ENCODE measurements at places on chromosomes 13 and 19.

DNA sequence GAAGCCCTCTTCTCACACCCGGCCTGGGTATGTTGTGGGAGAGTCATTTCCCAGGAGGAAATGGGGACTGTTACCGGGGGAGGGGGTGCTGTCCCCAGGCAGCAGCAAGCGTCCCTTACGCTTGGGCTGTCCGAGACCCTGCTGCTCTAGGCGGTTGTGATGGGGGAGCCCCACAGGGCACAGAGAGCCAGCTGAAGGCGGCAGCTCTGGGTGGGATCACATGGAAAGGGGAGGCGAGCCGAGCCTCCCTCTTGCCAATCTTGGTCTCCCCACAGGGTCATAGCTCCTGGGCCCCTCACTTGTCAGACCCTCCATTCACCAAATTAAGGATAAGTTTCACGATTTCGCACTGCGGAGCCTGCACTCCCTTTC, 22.0 kb downstream of the EPN1 start:
- no peak for DNase-seq

DNA sequence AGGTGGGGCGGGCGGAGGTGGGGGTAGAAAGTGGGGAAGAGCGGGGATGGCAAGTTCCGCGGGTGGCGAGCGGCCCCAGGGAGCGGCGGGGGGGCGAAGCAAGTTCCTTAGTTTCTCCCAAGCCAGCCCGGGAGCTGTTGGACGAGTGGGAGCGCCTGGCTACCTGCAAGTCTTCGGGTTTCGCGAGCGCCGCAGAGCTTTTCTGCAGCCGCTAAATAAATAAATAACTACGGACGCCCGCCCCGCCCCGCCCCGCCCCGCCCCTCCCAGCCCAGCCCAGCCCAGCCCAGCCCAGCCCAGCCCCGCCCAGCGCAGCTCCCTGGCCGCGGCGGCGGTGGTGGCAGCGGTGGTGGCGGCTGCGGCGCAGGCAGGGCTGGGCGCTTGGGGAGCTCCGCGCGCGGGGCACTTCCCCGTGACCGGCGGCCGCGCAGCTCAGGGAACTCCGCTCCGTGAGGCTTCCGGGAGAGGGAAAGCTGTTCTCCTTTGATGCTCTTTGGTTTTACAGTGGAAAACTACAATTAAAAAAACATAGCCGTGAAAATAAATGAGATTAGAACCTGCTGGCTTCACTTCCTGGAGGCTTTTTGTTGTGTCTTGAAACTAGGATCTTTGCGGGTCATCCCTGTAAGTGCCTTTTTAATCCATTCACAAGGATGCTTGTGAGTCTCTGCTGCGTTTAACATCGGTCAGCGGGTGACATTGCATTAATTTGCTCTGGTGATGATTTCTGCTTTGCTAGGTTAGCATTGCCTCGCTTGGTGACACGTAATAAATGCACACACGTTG, at the start of gene UBE2L5:
Gene UBE2L5, plus strand, starts transcription at position 440 of the 786 bp plus-strand sequence. CDS start 5,498 bp downstream, outside the sequence.
- DNase-seq: peak; percentile 79

- DNase-seq: no peak
Measured at GRCh38 chr19:11598103-11598483, 810 bp downstream of the ZNF627 start.

- DNase-seq: no peak
Measured at GRCh38 chr13:93625536-93625935, 398.9 kb downstream of the GPC6 start.

GRCh38 chr13:76250211-76250610, 614.1 kb downstream of the LMO7 start:
- no peak for DNase-seq

- DNase-seq: no peak
Measured at GRCh38 chr13:22085001-22085400, 414.1 kb downstream of the FGF9 start.

GRCh38 chr13:79933389-79933788, 407.5 kb downstream of the SPRY2 start:
- no peak for DNase-seq

GRCh38 chr13:33172911-33173310, 112.6 kb downstream of the STARD13 start:
- no peak for DNase-seq

GRCh38 chr13:110044551-110045111, 258.2 kb upstream of the IRS2 start:
- DNase-seq: no peak

- peak; percentile 53 for DNase-seq
Measured at GRCh38 chr13:24161010-24161775, 673 bp downstream of the SPATA13 start.

GRCh38 chr13:87941226-87941625, 270.1 kb downstream of the SLITRK5 start:
- no peak for DNase-seq

DNA sequence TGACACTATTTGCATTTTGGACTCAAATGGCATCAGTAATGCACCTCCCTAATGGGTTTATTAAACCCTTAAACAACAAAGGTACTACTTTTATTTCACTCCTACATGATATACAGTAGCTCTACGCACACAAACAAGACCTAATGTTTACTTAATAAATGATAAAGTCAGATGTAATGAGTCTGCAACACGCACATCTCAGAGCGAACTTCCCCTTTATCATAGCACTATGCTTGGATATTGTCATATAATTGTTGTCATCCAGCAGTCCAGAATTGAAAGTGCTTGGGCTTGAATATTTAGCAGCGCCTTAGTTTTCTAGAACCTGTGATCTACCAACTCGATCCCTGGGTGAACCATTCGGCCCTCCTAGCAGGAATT, 772 bp downstream of the PARP4 start:
- DNase-seq: no peak

GRCh38 chr13:45817833-45818232, 33.7 kb downstream of the SIAH3 start:
- DNase-seq: no peak

GRCh38 chr19:50387176-50387867, 3.2 kb downstream of the POLD1 start:
- no peak for DNase-seq

DNA sequence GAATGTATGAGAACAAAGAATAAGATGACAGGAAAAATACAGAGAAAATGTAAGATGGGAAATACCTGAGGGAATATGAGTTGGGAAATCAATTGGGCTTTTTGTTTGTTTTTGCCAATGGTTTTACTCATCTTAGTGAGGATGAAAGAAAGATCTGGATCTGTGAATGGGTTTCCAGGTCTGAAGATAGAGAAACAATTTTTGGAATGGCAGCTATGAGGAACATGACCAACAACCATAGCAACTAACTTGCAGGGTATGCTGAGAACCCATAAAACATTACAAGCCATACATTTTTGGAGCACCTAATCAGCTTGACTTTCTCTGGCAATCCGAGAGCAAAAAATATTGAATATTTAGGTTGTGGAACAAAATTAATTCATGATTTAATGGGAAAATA, 290.0 kb downstream of the KCTD12 start:
- no peak for DNase-seq

GRCh38 chr13:32530841-32531253, 7.7 kb downstream of the N4BP2L2 start:
- no peak for DNase-seq

GRCh38 chr19:17673937-17674799, 14.0 kb downstream of the UNC13A start:
- no peak for DNase-seq

- DNase-seq: no peak
Measured at GRCh38 chr13:100473501-100474044, 115.0 kb downstream of the GGACT start.

GRCh38 chr19:1817553-1818179, 5.6 kb upstream of the ATP8B3 start:
- no peak for DNase-seq

DNA sequence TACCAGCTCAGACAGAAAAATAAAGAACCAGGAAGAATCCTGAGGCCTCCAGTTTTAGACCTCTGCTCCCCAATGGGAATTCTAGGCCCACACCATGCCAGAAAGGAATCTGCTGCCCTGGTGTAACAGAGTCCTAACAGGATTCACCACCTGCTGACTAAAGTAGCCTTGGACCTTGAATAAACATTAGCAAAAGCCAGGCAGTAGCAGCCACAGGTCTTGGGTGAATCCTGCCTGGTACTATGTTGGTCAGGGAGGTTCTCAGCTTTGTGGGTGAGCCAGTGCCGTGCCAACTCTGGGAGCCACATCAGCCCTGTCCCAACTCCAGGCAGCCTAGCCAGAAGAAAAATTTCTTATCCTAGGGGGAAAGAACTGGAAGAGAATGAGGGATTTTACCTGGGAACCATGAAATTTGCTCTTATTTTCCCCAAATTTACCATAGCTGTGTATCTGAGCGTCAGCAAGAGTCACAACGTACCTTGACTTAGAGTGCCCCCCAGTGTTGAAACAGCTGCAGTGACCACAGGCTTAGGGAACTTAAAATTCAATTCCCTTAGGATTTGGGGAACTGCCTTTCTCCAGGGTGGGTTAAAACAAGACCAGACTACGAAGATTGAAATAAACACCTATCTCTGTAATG, 1895.6 kb upstream of the PRR20A start:
- DNase-seq: no peak

- no peak for DNase-seq
Measured at GRCh38 chr19:51141181-51141580, 920 bp upstream of the SIGLEC7 start.

- DNase-seq: no peak
Measured at GRCh38 chr19:38496603-38497487, 63.4 kb downstream of the RYR1 start.

DNA sequence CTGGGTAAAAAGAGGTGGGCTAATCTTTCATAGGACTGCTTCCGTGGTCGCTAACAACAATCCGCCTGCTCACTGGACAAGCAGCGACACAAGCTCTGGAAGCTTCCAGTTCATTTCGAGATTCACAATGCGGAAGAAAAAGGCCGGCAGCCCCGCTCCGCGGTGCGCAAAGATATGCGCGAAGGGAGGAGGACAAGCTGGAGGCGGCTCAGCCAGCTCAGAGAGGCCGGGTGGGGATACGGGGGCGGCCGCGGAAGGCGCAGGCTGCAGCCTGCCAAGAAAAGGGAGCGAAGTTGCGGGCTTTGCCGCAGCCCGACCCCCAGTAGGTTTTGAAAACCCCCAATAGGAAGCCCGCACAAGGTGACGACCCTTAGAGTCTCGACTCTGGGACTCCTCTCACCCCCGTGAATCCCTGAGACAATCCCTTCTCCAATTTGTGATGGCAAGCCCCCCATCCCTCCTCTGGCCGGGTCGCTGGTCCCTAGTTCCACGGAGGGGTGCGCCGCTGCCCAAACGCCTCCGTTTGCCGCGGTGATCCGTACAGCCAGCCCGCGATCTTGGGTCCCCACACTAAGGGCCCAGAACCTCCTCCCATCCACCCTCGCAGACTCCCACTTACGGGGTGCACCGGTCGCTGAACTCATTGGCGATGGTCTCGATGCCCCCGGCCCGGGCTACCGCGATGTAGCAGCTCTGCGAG, 697 bp downstream of the HSPH1 start:
- peak; percentile 71 for DNase-seq

- no peak for DNase-seq
Measured at GRCh38 chr19:29579308-29579910, 26.7 kb upstream of the POP4 start.

DNA sequence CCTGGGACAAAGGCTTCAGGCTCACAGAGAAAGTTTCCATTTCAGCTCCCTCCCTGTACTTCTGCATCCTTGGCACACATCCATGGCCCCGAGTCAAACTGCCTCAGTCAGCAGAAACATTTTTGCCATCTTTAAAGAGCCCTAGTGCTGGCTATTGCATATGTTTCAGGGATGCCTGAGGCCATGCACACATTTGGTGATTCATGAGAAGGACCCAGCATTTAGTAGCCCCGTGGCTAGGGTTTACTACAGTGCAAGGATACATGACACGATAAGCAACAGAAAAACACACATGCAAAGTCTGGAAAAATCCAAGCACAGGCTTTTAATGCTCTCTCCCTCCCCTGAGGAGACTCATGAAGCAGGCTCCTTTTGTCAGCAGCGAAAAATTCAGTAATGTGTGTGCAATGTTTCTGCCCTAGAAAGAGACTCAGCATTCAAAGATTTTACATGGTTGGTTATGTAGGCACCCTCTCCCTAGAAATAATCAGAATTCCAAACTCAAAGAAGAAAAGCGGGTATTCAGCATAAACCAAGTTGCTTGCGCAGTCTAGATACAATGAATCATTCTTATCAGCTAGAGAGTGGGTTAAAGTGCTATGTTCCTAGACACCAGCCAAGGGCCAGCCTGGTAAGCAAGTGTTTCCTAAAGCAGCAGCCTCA, 17.6 kb downstream of the ACOD1 start:
- DNase-seq: no peak

DNA sequence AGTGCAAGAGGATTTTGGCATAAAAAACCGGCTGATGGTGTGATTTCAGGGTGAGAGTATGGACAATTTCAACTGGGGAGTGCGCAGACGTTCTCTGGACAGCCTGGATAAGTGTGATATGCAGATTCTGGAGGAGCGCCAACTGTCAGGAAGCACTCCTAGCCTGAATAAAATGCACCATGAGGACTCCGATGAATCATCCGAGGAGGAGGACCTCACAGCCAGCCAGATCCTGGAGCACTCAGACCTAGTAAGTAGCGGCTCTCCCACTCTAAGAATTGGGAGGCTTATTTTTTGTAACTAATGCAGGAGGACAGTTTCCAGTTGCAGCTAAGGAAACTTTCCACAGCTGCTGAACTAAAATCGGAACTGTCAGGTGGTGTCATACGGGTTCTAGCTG, 53.6 kb downstream of the ZAR1L start:
- DNase-seq: no peak

GRCh38 chr13:29756506-29756905, 93.9 kb downstream of the UBL3 start:
- DNase-seq: no peak

DNA sequence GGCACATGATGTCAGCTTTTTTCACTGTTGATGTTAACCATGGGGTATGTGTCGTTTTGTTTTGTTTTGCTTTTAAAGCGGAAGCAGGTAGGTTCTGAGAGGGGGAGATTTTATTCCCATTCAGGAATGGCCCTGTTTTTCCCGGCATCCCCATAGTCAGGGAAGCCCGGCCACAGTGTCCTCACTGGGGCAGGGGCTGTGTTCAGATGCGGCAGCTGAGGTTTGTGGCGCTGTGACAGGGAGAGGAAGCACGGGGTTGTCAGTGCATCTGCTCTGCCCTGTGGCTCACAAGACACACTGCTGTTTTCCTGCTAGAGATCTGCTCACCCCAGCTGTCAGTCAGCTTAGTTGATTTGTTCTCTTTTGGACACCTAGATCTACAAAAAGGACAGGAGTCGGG, 27.6 kb downstream of the ANKRD27 start:
- DNase-seq: no peak

DNA sequence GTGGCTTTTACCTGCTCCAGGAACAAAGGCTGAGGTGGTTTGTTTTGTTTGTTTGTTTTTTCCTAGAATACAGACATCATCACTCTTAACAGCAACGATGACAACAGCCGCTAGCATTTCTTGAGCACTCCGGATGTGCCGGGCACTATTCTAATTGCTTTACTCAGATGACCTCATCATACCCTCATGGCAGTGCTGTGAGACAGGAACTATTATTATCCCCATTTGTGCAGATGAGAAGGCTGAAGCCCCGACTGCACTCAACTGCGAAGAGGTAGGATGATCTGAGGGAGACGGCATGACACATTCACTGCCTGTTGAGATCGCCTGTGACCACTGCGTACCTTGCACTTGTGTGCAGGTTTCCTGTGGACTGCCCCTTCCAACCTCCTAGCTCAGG, 66.5 kb downstream of the CCDC70 start:
- DNase-seq: no peak

GRCh38 chr13:69319656-69320055, 788.0 kb upstream of the ATXN8OS start:
- DNase-seq: no peak
